ENCODE measurements at places on chromosomes 3 and 15. TPM values are rescaled to one million over a fixed set of nuclear protein-coding genes. Genes with fewer than 3 reads are reported as not detected.

DNA sequence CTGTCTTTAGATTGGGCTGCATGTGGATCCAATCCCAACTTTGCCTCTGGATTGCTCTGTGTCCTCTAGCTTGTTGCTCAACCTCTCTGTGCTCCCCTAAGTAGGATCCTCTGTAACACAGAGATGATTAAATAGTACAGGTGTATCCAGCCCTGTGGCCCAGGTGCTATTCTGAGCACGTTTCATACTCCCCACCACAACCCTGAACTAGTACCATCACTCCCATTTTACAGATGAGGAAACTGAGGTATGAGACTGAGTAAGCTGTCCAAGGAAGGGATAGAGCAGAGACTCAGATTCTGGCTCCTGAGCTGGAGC, 7.2 kb downstream of the ISG20 start:
- no peak for DNase-seq

GRCh38 chr3:4712109-4712508, 219.0 kb downstream of the ITPR1 start:
- no peak for DNase-seq

Gene MKRN3
- total RNA-seq = 0.63 TPM

GRCh38 chr3:42652611-42653302, 740 bp upstream of the ZBTB47 start:
- DNase-seq = peak; percentile 66

DNA sequence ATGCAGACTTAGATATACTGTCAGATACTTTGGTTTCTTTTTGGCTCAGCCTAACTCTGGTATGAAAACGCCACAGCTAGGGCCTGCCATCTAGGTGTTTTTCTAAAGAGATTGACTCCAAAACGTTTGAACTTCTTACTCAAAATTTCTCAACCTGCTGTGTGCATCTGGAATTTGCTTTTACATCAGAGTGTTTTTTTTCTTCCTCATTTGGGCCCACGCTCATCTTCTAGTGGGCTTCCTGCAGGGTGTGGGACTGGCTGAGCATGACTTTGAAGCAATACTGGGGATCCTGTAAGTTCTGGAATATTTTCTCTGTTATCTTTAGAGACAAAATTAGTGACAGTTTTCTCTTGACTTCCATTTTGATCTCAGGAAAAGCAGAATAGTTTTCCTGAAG, 117.8 kb downstream of the NR1D2 start:
- no peak for DNase-seq

DNA sequence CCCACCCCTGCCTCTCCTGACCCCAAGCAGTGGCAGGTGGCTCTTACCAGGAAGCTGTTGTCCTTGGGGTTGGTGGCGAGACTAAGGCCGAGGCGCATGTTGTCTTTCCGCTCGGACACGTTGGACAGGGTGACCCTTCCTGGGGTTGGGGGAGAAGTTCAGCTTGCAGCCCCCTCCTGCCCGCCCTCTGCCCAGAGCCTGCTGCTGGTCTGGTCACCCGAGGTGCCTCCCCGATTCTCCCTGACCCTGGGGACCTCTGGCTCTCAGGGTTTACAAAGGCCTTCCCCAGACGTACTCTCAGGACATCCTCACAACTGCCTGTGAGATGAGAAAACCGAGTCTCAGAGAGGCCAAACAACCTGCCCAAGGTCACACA, 67.3 kb downstream of the ITGA11 start:
- no peak for DNase-seq

Gene PARP14
- total RNA-seq = 11.7 TPM

Gene SLC6A20
- total RNA-seq = not detected

DNA sequence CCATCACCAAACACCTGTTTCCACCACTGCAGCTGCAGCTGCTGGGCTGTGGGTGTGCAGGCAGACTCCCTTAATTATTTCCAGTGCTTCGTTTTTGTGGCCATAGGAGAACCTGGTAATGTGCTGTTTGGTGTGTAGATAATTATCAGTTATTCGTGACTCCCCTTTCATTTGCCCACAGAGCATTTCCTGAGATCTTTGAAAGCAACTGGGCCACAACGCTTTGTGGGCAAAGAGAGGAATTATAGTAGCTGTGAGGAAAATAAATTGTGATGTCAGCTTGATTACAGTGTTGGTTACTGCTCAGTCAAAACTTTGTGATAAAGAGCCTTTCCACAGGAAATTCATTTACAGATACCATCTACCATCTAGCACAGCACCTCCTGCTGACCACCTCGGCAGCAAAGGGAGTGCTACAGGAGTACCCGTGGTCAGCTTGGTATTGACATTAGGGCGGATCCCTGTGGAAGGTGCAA, 193.3 kb upstream of the SLCO3A1 start:
- no peak for DNase-seq

Gene NR1D2
- 43.5 TPM for total RNA-seq

DNA sequence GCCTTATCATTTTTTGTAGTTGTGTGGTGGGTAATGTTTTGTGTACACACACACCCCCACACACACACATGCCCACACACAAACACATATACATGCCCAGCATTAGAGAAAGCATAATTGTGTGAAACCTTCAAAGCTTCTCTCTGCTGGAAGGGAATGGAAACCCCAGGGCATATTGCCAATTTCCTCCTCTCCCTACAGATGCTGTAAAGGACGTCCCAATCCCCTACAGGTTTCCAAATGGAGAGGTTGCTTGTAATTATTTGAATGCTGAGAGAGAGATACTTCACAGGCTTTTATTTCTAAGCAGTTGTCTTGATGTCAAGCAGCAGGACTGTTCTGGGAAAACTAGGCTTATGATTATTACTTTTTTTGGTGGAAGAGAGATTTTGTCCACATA, 23.0 kb upstream of the CCK start:
- no peak for DNase-seq

DNA sequence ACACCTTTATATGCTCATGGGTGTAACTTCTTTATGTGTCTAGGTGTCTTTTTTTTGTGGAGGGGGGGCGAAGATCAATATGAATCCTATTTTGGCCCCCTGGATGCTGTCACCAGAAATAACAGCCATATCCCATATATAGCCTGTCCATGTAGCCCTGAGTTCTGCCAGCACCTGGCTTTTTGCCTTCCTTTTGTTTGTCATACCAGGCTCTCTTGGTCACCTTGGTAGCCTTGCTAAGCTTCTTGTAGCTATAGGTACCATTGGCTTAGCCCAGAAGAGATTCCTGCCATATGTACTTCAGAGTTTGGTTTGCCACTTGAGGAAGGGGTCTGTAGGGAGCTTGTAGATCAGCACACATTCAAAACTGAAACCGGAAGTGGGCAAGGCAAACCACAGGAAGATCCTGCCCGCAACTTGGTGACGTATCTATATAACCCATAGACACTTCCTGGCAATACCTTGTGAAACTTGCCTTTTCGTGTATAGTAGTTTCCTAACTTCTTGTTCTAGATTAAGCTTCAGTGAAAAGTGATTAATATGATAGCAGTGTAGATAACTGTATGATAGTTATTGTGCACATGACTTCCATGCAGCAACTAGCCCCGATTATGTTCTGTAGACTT, 11.9 kb downstream of the RASA2 start:
- no peak for DNase-seq

GRCh38 chr3:166993015-166993630, 387.0 kb downstream of the ZBBX start:
- DNase-seq = no peak

DNA sequence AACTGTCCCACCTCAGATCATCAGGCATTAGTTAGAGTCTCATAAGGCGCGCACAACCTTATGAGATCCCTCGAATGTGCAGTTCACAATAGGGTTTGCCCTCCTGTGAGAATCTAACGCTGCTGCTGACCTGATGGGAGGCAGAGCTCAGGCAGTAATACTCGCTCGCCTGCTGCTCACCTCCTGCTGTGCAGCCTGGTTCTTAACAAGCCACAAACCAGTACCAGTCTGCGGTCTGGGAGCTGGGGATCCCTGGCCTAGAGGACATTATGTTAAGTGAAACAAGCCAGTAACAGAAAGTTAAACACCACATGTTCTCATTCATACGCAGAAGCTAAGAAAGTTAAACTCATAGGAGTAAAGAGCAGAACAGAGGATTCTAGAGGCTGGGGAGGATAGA, 47.0 kb downstream of the MAP3K13 start:
- no peak for DNase-seq

- DNase-seq = no peak
Observed at GRCh38 chr3:78924711-78925110, 843.1 kb downstream of the ROBO1 start.

Gene FETUB
- not detected for total RNA-seq

- DNase-seq = no peak
Observed at GRCh38 chr3:78621061-78621716, 1146.6 kb downstream of the ROBO1 start.

Gene BMF
- total RNA-seq = 3.1 TPM

GRCh38 chr15:63522225-63522578, 17.8 kb downstream of the USP3 start:
- DNase-seq = no peak

GRCh38 chr3:16789344-16790120, 95.2 kb upstream of the PLCL2 start:
- no peak for DNase-seq

- no peak for DNase-seq
Observed at GRCh38 chr3:73409138-73409763, 215.5 kb downstream of the PDZRN3 start.

DNA sequence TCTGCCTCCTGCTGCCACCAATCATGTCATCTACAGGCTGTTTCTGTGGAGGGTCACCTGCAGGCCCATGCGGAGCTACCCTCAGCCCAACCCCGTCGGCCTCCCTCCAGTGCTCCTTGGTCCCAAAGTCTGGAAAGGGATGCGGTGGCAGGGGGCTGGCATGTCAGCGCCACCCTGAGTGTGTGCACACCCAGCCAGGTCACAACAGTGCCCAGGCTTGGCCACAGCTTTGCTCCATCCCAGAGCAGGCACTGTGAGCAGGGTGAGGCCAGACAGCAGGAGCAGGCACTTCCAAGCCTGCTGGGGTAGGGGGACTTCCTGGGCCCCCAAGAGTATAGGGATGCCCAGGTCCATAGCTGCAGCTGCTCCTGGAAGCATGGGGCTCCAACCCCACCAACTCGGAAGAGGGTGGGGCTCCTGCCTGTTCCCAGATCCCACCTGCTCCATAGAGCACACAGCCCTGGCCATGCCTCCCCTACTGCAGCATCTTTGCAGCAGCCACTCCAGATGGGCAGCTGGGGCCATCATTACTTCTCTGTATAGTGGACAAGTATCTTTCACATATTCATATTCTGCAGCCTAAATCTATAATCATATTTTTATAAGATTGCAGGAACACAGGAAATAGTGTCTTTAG, 109.3 kb downstream of the CBLB start:
- no peak for DNase-seq

- DNase-seq = no peak
Observed at GRCh38 chr3:43710607-43711006, 19.9 kb downstream of the ABHD5 start.

DNA sequence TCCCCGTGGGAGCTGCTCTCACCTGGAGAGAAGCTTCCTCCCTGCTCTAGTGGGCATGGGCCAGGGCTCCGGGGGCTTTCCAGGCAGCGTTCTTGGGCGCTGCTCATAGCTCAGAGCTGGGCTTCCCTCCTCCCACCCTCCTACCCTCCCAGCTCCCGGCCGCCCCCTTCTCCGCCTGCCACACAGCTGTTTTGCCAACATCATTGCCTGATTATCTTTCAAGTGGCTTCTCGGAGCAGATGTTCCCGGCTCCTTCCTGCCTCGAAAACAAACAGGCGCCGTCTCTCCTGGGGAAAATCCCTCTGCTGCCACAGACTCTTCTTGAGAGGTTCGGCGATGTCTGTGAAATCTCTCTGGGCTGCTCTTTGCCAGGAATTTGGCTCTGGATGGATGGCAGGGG, 195.6 kb downstream of the RPLP1 start:
- DNase-seq = no peak

Gene FAM81A
- 2.9 TPM for total RNA-seq

Gene SUSD5
- 0.80 TPM for total RNA-seq

DNA sequence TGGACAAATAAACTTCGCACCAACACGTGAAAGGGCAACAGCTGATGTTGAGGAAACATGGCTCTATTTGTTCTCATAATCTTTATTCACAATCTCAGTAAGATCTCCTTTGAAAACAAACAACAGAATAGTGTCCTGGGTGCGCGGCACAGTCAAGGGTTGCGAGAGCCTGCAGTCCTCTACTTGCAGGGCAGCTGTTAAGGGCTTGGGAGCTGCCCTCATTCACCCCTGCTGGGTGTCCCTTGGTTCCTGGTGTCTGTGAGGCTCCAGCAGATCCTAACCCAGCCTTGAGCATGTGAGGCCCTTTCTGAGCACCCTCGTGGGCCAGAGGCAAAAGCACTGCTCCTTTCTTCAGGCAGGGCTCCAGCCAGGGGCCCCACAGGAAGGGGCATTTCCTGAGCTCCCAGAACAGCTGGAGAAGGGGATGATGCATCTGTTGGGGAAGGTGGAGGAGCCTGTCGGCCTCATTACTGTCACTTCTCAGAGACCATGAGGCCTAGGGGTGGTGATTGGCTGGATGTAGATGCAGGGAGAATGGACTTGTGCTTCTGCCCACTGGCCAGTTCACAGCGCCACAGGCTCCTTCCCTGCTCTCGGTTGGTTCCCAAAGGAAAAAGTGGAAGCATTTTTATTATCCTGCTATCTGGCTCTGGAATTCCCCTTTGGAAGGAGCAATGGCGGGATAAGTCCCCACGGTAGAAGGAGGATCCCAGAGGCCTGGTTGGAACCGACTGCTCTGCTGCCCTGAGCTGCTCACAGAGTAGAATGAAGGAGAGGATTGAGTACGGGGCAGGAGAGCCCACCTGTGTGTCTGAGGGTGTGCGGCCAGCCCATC, 51.9 kb upstream of the KLF13 start:
- DNase-seq = no peak

- DNase-seq = no peak
Observed at GRCh38 chr3:77197408-77197807, 157.5 kb downstream of the ROBO2 start.

GRCh38 chr3:71069797-71070196, 513.7 kb downstream of the FOXP1 start:
- peak; percentile 51 for DNase-seq

DNA sequence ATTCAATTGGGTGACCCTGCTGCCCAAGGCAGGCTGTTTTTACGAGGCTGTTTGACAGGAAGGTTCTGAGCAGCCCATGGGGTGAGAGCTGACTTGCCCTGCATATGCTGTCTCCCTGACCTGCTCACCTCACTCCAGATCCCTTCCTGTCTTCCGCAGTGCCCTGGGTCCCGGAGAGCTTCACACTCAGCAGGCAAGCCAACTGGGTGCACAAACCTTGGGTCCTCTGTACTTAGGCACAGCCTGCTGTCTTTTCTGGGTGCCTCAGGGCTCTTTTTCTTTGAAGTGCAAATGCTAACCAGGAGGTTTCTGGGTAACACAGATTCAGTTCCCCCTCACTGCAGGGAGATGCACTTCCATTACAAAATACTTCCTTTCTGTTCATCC, 32.8 kb downstream of the ZXDC start:
- DNase-seq = no peak
